ENCODE measurements at places on chromosomes 3 and 15.

DNA sequence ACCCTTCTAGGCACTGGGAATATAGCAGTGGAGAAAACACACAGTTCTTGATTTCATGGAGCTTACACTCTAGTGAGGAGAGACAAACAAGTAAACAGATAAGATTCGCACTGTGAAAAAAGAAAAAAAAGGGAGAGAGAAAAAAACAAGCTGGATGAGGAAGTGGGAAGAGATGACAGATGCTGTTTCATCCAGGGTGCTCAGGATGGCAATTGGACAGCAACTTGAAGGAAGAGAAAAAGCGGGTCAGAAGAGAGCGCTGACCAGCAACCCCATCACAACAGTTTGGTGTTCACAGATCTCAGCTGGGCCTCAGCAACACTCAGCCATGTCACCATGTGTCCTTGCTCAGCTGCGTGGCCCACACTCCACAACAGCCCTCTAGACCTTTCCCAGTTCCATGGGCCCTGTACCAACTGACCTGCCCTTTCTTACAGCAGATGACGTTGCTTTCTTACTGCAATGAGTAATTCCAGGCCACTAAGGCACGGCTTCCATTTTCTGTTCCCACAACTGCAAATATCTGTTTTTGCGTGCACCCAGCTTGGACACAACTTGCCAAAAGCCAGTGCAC, 230.8 kb downstream of the MEX3B start:
- H3K27ac ChIP-seq: no peak overlapping the region
- no peak overlapping the region for H3K4me3 ChIP-seq
- peaks cover 22% of the 10 kb centered on the region for H3K27me3 ChIP-seq
- DNase-seq: no peak
- no peaks in the 10 kb centered on the region for H3K4me1 ChIP-seq

DNA sequence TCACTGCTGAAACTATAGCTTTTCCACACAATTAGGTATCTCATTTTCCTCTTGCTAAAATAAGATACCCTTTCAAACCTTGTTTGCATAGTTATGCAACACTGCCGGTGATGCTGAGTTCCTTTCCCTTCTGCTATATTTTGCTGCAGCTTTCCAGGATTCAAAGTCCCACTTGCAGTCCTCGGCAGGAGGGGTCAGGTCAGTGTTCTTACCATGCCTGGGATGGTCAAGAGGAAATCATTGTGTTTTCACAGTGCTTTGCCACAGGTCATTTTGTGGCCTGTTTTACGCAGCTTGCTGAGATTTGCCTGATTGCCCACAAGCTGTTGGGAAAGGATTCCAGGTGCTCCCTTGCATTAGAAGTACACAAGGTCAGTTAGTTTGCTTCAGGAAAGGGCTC, 156.9 kb downstream of the B3GALNT1 start:
- H3K27me3 ChIP-seq: no peaks in the 10 kb centered on the region
- no peak overlapping the region for H3K4me3 ChIP-seq
- no peaks in the 10 kb centered on the region for H3K36me3 ChIP-seq
- no peak overlapping the region for H3K27ac ChIP-seq
- peaks cover 12% of the 10 kb centered on the region for H3K4me1 ChIP-seq

DNA sequence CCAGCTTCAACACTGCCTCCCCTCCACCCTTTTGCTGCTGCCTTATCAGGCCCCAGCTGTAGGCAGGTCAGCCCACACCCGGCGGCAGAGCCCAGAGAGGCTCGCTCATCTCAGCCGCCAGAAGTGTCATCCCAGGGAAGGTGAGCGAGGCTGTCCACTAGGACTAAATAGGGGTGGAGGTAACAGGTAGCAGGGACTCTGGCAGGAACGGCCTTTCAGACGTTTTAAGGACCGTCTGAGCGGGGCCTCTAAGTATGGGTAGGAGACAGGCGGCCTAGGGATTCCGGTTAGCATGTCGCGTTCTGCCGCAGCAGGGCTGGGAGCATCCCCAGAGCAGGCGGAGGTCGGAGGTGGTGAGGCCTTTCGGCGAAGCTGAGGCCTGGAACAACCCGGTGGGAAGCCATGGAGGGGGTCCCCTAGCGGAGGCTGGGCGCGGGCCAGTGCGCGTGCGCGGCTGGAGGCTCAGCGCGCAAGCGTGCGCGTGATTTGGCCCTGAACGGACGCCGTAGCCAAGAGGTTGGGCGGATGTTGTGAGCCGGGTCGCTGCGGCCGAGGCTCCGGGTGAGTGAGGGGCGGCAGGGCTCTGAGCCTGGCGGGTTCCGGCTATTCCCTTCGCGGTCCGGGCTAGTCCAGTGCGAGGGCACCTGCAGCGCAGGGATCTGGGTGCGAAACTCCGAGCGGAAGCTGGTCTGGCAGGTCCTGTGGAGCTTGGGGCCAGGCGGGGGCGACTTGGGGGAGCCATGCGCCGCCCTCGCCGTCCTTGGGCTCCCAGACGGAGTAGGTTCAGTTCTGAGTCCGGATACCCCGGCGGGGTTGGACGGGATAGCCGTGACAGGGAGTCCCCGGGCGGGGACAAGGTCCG, at the start of the genes MST1 and RNF123:
Gene MST1 (minus strand): TSS at position 429 of the 862 bp plus-strand sequence. CDS start 783 bp downstream, outside the sequence.
Gene RNF123 (plus strand): TSS at position 512 of the 862 bp plus-strand sequence. CDS start 1,609 bp downstream, outside the sequence.
- peaks cover 50% of the 10 kb centered on the region for H3K4me1 ChIP-seq
- peak within 1 kb of the TSS; percentile 97 for H3K4me3 ChIP-seq
- peak within 1 kb of the TSS; percentile 97 for H3K27ac ChIP-seq
- peak; percentile 97 for DNase-seq

DNA sequence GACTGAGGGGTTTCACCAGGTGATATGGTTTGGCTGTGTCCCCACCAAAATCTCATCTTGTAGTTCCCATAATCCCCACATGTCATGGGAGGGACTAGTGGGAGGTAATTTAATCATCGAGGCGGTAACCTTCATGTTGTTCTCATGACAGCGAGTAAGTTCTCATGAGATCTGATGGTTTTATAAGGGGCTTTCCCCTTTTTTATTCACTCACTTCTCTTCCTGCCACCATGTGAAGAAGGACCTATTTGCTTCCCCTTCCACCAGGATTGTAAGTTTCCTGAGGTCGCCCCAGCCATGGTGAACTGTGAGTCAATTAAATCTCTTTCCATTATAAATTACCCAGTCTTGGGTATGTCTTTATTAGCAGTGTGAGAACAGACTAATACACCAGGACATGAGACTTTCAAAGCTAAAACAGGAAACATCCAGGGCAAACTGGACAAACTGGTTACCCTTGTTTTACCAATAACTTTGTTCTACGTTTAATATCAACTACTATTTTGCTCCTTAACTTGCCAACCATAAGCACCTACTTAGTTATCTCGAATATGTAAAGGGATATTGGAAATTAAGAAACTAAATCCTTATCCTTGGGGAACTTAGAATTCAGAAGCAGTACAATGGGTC, 98.2 kb downstream of the MYH15 start:
- no peaks in the 10 kb centered on the region for H3K36me3 ChIP-seq
- peaks cover 5% of the 10 kb centered on the region for H3K27me3 ChIP-seq
- H3K4me1 ChIP-seq: peaks cover 21% of the 10 kb centered on the region
- no peak overlapping the region for H3K4me3 ChIP-seq
- no peak for DNase-seq

GRCh38 chr3:194497799-194498575, 11.2 kb upstream of the ATP13A3 start:
- H3K27ac ChIP-seq: no peak overlapping the region
- peaks cover 32% of the 10 kb centered on the region for H3K4me1 ChIP-seq
- H3K27me3 ChIP-seq: no peaks in the 10 kb centered on the region

- H3K36me3 ChIP-seq: no peaks in the 10 kb centered on the region
- DNase-seq: no peak
- H3K27me3 ChIP-seq: peaks cover 10% of the 10 kb centered on the region
- no peak overlapping the region for H3K27ac ChIP-seq
- peaks cover 23% of the 10 kb centered on the region for H3K4me1 ChIP-seq
Measured at GRCh38 chr3:189685860-189686259, 54.7 kb downstream of the TP63 start.

DNA sequence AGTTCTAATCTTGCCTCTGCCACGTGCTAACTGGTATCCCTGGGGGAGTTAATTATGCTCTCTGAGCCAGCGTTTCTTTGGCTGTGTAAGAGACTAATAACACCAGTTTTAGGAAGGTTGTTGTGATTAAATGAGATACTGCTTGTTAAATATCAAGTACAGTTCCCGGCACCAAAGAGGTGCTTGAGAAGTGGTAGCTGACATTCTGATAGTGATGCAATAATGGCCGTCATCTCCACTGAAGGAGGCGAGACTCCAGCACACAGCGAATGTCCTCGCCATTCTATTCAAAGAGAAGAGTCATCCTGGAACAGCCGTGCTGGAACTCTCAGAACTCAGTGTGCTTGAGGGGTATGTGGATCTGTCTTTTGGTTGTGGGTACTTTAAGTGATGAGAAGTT, 9.8 kb upstream of the C3orf70 start:
- H3K27ac ChIP-seq: no peak overlapping the region
- no peak overlapping the region for H3K4me3 ChIP-seq
- H3K36me3 ChIP-seq: no peaks in the 10 kb centered on the region
- peaks cover 33% of the 10 kb centered on the region for H3K27me3 ChIP-seq

- H3K36me3 ChIP-seq: peaks cover 27% of the 10 kb centered on the region
- no peaks in the 10 kb centered on the region for H3K27me3 ChIP-seq
- no peak overlapping the region for H3K4me3 ChIP-seq
- H3K27ac ChIP-seq: peak overlapping the region; percentile 89
- DNase-seq: no peak
Measured at GRCh38 chr3:32403663-32404062, 12.0 kb downstream of the CMTM7 start.

DNA sequence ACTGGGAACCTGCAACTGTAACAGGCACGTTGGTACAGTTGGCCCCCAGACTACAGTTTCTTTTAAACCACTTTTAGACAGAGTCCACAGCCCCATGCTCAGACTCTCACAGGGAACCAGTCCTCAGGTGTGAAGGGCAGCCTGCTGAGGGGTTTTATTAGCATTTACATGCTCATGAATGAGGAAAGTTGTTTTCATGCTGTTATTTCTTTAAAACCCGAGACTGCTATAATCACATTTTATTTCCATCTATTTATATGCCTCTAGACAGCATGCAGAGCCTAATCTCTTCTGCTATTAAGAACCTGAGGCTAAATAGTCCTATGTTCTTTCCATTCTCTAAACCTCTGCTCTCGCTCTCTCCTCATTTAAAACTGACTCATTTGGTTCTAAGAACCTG, 26.3 kb upstream of the FSIP1 start:
- H3K27me3 ChIP-seq: peaks cover 9% of the 10 kb centered on the region
- no peaks in the 10 kb centered on the region for H3K36me3 ChIP-seq
- no peak for DNase-seq
- H3K27ac ChIP-seq: no peak overlapping the region
- H3K4me1 ChIP-seq: no peaks in the 10 kb centered on the region

GRCh38 chr3:93961489-93961888, 12.2 kb downstream of the PROS1 start:
- H3K27me3 ChIP-seq: peaks cover 15% of the 10 kb centered on the region
- H3K4me3 ChIP-seq: no peak overlapping the region
- DNase-seq: no peak

DNA sequence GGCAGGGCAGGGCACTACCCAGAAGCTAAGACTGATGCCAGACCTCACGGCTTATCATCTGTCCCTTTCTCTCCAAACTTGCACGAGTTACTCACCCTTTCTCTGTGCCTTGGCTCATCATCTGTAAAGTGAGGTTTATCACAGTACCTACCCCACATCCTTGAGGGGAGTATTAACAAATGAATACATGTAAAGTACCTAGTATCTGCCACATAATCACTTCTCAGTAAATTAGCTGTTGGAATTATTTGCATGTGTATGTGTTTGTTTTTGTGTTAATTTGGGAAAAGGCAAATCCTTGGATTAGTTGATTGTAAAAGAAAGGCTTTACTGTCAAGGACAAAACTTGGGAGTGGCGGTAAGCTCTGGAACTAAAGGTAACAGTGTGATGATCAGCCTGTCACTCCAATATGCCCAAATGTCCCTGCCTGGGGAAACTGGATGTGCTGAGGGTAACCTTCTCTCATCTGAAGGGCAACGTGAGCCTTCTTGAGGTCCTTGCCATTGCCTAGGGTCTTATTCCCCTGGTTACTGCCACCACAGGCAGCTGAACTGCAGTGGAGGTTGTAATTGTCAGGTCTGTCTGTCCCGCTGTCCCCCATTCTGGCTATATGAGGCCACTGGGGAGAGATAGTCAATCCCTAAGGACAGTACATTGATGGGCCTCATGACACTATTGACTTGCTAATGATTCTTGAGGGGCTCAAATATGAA, 269.4 kb downstream of the CLSTN2 start:
- no peaks in the 10 kb centered on the region for H3K36me3 ChIP-seq
- no peaks in the 10 kb centered on the region for H3K27me3 ChIP-seq
- no peaks in the 10 kb centered on the region for H3K4me1 ChIP-seq
- no peak for DNase-seq
- H3K27ac ChIP-seq: no peak overlapping the region
- H3K4me3 ChIP-seq: no peak overlapping the region

GRCh38 chr3:175716446-175716845, 857.3 kb downstream of the NAALADL2 start:
- no peaks in the 10 kb centered on the region for H3K36me3 ChIP-seq
- DNase-seq: no peak
- H3K27me3 ChIP-seq: no peaks in the 10 kb centered on the region
- no peaks in the 10 kb centered on the region for H3K4me1 ChIP-seq
- H3K27ac ChIP-seq: no peak overlapping the region

- H3K4me3 ChIP-seq: no peak overlapping the region
- no peak for DNase-seq
- no peaks in the 10 kb centered on the region for H3K27me3 ChIP-seq
- H3K4me1 ChIP-seq: no peaks in the 10 kb centered on the region
- no peak overlapping the region for H3K27ac ChIP-seq
Measured at GRCh38 chr3:140599009-140599408, 78.9 kb upstream of the TRIM42 start.

DNA sequence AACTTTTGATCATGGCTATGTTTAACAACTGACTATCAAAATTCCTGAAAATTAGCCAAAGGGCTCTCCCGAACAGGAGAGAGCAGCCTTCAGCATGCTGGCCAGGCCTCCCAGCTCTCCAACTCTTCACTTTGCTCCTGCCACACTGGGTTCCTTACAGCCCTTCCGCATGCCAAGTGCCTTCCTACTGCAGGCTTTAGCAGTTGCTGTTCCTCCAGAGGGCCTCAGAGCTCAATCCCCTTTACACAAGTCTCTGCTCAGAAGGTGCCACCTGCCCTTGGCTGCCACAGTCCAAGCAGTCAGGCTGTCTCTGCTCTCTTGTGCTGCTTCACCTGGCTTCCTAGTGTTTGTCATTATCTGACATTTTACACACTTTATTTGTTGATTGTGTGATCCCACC, 553.1 kb upstream of the PPP2R3A start:
- no peaks in the 10 kb centered on the region for H3K27me3 ChIP-seq
- H3K4me3 ChIP-seq: no peak overlapping the region
- no peak overlapping the region for H3K27ac ChIP-seq
- no peaks in the 10 kb centered on the region for H3K36me3 ChIP-seq
- no peaks in the 10 kb centered on the region for H3K4me1 ChIP-seq

GRCh38 chr15:43527802-43528541, 10.6 kb downstream of the MAP1A start:
- no peaks in the 10 kb centered on the region for H3K27me3 ChIP-seq
- peaks cover 8% of the 10 kb centered on the region for H3K4me1 ChIP-seq
- H3K36me3 ChIP-seq: no peaks in the 10 kb centered on the region
- H3K27ac ChIP-seq: no peak overlapping the region

GRCh38 chr3:54193093-54193492, 70.7 kb downstream of the CACNA2D3 start:
- no peak overlapping the region for H3K4me3 ChIP-seq
- H3K27me3 ChIP-seq: no peaks in the 10 kb centered on the region
- H3K4me1 ChIP-seq: no peaks in the 10 kb centered on the region
- H3K27ac ChIP-seq: no peak overlapping the region
- H3K36me3 ChIP-seq: no peaks in the 10 kb centered on the region
- no peak for DNase-seq

GRCh38 chr3:72127844-72128243, 342.9 kb upstream of the PROK2 start:
- H3K4me1 ChIP-seq: peaks cover 4% of the 10 kb centered on the region
- no peak overlapping the region for H3K27ac ChIP-seq
- H3K27me3 ChIP-seq: peaks cover 9% of the 10 kb centered on the region
- H3K36me3 ChIP-seq: no peaks in the 10 kb centered on the region

All from activated T-cell treated with anti-CD3 and anti-CD28 coated beads, Interleukin-2, amount 50 U/mL, for 24 hours (primary cell).